Fibroblast of villous mesenchyme (primary cell): ENCODE measurements at places on chromosomes 12 and 14.

- DNase-seq, result no peak
These were observed 154.8 kb upstream of the LRIG3 start for GRCh38 chr12:59075141-59075540.

- peak; percentile 41 for DNase-seq
These were observed 388.6 kb downstream of the CCDC91 start for GRCh38 chr12:28578833-28579252.

DNA sequence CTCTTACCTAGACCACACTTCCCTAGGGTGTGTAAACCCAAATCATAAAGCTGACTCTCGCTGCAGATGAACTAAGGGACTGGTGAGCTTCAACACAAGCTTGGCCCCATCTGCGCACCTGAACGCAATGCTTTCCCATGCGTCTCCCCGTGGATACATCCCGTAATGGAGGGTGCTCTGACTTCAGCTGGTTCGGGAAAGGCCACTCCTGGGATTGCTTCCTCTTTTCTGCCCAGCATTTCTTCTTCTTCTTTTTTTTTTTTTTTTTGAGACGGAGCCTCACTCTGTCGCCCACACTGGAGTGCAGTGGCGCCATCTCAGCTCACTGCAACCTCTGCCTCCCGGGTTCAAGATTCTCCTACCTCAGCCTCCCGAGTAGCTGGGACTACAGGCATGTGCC is 27.7 kb upstream of the ETFBKMT start:
- DNase-seq, result no peak

GRCh38 chr12:59904874-59905521 is 309.2 kb downstream of the SLC16A7 start:
- DNase-seq, result no peak

- peak; percentile 78 for DNase-seq
These were observed at the start of gene ATL1 for GRCh38 chr14:50559990-50560930. Gene ATL1, plus strand, starts transcription at chr14:50560145. Its CDS starts 121 bp downstream, at chr14:50560266.

DNA sequence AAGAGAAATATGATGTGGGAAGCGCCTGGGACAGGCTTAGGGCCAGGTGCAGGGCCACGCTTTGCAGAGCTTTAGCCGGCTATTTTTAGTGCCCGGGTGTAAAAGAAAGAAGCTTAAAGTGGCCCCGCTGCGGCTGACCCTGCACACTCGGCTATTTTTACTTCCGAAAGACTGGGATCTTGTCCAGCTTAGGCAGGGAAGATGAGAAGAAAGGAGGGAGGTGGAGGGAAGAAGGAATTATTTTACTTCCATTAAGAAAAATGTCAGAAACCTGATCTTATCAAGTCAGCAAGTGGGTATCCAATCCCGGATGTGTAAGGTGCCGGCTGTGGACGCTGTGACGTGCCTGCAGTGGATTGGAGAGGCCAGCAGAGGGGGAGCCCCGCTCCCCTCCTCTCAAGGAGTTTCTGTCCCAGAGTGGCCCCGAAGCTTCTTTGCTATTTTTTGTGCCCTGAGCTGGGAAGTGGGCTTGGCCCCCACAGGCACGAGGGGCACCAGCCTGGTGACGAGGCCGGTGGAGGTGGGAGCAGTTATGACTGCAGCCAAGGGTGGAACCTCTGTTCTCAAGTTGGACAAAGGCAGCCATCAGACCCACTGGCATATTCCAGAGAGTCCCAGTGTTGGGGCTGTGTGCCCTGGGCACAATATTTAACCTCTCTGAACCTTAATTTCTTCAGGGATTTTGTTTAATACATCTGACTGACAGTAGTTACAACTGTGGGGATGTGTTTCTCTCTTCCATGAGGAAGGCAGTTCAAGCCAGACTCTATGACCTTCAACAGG is 97.7 kb downstream of the ESRRB start:
- peak; percentile 3 for DNase-seq

DNA sequence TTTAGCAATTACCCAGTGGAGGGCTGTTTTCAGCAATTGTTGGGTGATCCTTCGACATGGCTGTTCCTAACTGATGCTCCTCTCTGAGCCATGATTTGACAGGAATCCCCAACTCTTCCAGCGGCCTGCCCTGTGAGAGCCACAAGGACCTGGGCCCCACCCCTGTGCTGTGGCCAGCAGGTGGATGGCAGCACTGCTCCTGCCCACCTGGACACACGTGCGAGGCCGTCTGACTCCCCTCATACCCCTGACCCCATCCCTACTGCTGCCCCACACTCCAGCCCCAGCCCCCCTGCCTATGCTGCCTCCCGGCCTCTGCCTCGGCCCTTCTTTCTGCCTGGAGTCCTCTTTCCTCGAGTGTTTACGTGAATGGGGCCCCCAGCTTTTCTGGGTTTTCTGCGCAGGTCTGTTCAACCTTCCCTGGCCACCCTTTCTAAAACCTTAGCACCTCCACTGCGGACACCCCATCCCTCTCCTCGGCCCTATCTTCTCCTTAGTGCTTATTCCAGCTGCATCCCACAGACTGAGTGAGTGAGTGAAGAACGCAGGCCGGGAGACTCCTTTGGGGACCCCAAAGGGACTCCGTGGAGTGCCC is 111.4 kb downstream of the DICER1 start:
- no peak for DNase-seq

DNA sequence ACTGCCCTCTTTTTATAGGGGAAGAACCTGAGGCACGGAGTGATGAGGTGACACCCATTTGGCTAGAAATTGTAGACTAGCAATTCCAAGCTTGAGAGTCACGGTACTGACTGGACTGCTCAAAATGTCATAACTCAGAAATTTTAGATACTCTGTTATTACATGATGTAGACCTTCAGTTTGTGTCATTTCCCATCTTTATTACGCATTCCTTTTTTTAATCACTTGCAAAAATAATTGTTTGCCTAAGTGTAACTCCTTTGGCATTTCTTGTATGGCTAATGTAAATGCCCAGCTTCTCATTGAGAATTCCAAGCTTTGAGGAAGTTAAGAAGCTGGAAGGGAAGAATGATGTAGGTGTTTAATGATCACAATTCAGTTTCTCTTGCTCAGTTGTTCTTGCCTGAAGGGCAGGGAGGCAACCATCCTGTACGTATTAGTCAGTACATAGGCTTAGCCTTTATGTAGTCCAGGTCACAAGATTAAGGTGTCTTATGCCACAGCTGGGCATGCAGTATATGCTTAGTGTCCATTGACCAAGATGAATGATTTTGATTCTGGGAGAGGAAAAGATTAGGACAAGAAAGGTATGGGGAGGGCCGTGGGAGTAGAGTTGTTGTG is 68.2 kb upstream of the EVL start:
- DNase-seq, result no peak

DNA sequence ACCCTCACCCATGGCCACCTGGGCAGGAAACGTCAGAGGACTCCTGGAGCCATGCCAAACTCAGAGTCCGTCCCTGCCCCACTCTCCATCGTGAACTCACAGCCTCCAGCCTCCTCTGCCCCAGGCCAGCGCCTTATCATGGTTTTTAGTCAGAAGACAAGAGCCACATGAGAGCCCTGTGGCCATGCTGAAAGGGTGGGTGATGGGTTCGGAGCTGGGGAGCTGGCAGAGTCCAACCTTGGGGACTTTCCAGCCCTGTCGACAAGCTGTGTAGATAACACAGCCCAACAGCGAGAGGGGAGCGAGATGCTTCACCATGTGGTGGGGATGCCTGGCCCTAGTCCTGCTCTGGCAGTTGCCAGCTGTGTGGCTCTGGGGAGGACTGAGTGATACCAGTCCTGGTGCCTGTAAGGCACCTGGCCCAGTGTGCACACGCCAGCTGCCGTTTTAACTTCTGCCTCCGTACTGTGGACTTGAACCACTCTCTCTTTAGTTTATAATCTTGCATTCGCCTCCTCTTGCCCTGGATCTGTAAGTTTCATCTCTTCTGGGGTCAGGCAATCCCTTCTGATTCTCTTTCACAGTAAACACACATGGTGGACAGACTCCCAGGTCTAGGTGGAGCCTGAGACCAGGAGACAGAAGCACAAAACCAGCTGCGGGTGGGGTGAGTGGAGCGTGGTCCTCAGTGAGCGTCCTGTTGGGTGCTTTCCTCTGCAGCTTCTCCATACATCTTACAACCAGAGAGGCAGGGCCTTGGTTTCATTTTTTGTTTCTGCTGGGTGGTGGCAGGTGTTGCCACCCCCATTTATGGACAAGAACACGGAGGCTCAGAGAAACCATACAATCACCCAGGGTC is 55.3 kb downstream of the RIN3 start:
- no peak for DNase-seq

GRCh38 chr12:131928080-131928710 is 881 bp upstream of the PUS1 start:
- peak; percentile 27 for DNase-seq

GRCh38 chr12:75969768-75970167 is 61.8 kb downstream of the PHLDA1 start:
- DNase-seq, result no peak

- DNase-seq, result peak; percentile 11
These were observed 37.9 kb downstream of the PTPN21 start for GRCh38 chr14:88516861-88517357.

- DNase-seq, result no peak
These were observed 21.7 kb upstream of the P2RX4 start for GRCh38 chr12:121188227-121188626.

DNA sequence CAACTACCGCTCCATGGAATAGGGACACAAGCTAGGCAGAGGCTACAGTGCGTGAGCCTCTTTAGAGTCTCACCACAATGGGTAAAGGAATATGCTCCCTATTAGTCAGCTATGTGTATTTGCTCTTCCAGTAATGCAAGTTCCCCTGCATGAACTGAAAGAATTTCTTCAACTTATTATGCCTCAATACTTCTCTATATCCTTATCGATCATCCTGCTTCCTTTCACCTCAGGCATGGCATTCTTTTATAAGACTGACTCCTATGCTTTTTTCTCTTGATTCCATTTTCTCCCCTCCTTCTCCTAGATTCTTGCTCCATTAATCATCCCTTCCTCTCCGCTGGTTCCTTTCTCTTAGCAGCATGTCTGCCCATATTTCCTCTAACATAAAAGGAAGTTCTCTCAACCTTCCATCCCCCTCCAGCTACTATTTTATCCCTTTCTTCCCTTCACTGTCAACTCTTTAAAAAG is 94.5 kb upstream of the CPM start:
- DNase-seq, result no peak

GRCh38 chr12:47964106-47964728 is 821 bp downstream of the TMEM106C start:
- no peak for DNase-seq

- peak; percentile 80 for DNase-seq
These were observed 39.5 kb downstream of the EVL start for GRCh38 chr14:100104523-100105300.

DNA sequence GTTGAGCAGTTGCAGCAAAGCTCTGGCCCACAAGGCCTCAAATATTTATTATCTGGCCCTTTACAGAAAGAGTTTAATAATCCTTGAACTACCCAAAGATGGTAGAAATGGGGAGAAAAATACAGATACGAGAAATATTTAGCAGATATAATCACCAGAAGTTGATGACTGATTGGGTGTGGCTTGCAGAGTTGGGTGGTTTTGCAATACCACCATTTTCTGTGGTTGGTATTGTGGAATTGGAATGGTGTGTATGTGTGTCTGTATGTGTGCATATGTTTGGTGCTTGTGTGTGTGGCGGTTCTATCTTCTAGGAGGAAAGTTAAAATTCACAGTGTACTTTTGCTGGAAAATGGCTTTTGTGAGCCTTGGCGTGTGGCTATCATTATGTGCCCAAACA is 85.4 kb upstream of the MANSC4 start:
- peak; percentile 90 for DNase-seq

- no peak for DNase-seq
These were observed 328.7 kb downstream of the RAD51B start for GRCh38 chr14:68148276-68148675.

DNA sequence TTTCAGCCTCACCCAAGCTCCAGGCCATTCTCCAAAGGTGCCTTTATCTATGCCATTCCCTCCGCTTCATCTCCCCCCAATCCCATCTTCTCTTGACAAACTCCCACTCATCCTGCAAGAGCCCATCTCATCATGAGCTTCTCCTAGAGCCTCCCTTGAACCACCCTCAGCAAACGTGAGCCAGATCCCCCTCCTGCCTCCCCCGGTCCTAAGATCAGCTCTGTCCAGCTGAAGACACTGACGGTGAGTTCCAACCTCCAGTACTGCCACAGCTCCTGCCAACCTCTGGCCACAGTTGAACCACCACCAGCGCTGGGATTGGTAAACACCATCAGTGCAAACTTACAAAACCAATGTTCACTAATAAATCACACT is 124.6 kb downstream of the BCL11B start:
- no peak for DNase-seq

GRCh38 chr12:53523131-53523530 is 15.8 kb upstream of the NPFF start:
- DNase-seq, result no peak

GRCh38 chr14:33646692-33647260 is 304.1 kb downstream of the EGLN3 start:
- peak; percentile 57 for DNase-seq

- DNase-seq, result peak; percentile 74
These were observed 207.0 kb downstream of the ATP23 start for GRCh38 chr12:58148405-58148804.

DNA sequence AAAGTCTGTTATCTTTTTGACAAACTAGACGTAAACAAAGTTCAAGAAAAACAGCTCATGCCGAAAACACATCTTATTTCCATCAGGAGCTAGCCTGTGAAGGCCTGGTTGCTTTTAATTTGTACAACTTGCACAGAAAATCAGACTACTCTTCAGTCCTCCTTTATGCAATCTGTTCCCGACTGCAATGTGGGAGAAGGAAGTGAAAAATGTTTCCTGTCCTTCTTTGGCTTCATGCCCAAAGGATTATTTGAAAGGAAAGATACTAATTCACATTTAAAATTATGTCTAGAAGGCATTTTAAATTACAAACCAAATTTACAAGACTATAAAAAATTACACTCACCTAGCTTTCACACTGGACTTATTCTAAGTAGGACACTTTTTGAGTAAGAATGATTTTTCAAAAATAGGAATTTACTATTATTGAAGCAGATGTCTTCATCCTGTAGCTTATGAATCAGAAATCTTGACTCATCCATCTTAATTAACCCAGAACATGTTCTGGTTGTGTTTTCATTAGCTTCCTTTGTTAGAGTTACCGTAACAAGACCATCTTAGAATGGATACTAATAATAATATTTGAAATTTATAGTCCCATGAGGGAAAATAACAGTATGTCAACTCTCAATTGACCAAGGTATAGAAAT is 272.6 kb downstream of the PRKD1 start:
- DNase-seq, result peak; percentile 50

DNA sequence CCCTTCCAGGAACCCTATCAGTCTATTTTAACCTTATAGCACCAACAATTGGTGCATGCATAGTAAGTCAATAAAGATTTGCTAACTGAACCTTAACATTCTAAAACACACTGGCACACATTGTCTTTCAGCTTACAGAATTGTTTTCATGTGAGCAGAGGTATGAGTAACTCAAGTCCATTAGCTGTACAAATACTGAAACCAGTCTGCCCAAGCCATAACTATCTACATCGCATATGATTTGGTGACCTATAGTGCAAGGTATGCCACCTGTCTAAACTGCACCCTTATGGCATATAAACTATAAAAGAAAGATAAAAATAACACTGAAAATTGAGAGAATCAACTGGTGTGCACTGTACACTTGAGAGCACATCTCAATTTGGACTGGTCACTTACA is 34.8 kb downstream of the SBNO1 start:
- no peak for DNase-seq
